Activated CD4-positive, alpha-beta T cell treated with anti-CD3 and anti-CD28 coated beads for 4 hours (primary cell): ENCODE measurements at places on chromosomes 12 and 14.

- DNase-seq, result no peak
Observed at GRCh38 chr14:36785511-36785910, 123.9 kb downstream of the PAX9 start.

DNA sequence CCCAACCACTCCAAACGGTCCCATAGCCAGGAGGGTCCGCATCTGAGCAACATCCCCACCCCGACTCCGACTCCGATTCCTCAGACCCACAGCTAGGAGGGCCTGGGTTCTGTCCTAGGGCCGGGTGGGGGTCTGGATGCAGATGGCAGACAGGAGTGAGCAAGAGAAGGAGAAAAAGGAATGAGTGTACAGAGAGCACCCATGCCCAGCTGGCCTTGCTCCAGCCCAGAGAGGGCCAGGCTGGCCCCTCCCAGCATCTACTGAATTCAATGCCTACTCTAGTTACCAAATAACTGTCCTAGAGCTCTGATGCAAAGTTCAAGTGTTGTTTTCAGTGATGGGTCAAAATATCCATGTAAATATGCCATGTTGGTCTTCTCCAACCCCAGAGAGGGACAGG lies 40.8 kb downstream of the VDR start:
- DNase-seq, result no peak

GRCh38 chr12:108121728-108122471 lies 7.2 kb upstream of the WSCD2 start:
- DNase-seq, result no peak

- no peak for DNase-seq
Observed at GRCh38 chr12:58095002-58095401, 153.6 kb downstream of the ATP23 start.

DNA sequence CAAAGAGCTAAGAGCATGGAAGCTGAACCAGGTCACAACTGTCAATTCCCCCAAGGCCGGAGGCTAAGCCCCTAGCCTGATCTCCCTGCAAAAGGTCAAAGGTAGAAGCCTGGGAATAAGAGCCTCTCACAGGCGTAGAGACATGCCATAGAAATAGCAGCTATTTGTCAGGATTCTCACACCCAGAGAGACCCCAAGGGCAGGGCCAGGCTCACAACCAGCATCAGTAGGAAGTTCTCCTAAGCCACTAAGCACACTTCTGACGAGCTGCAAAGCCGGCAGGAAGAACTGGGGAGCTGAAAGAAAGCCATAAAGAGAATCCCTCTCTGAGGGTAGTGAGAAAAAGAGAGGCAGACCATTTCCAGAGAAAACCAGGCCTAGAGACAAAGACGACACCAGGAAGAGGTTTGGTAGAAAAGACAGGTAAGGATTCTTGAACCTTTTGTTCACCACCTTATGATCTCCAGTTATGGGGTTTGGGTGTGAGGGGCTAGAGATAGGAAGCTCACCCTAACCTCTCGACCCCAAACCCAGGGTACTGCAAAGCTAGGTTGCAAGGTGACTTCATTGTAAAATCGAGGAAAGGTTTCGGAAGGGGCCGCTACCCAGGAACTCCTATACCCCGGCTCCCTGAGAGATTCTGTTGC lies 1.0 kb downstream of the SMARCC2 start:
- DNase-seq, result no peak
